ENCODE measurements at places on chromosomes 7 and 10.
A peak's percentile ranks its signal among the peaks of the same experiment; 100 is the strongest.

DNA sequence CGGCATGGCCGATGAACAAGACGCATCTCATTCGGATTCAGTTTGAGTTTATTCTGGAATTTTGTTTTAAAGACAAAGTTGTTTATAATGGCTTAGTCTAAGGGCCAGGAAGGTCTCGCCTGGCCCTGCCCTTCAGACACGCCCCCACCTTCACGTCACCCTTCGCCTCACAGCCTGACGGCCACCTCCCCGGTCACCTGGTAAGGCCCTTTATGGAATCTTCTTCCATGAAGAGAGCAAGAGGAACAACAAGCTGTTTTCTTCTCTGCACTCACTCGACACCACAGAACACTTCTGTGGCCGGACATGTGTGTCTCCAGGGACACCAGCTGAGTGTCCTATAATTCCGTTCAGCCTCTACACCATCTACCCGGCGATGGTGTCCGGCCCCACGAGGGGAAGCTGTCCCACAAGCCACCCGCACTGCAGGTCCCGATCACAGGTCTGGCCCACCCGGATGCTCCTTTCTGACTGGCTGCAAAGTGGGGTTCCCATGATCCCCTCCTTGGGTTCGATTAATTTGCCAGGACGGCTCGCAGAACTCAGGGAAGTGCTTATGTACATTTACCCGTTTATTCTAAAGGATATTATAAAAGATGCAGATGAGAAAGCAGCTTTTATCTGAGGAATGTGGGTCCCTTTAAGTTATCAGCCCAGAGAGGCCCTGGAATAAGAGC lies 17.4 kb upstream of the KNDC1 start:
- no peak for DNase-seq

GRCh38 chr7:24741679-24742505 lies 15.4 kb downstream of the GSDME start:
- peak; percentile 97 for DNase-seq

DNA sequence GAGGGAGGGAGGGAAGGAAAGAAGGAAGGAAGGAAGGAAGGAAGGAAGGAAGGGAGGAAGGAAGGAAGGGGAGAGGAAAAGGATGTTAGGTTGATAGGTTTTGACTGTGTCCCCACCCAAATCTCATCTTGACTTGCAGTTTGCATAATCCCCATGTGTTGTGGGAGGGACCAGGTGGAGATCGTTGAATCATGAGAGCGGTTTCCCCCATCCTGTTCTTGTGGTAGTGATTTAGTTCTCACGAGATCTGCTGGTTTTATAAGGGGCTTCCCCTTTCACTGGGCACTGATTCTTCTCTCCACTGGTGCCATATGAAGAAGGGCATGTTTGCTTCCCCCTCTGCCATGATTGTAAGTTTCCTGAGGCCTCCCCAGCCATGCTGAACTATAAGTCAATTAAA lies 15.1 kb upstream of the NUDCD3 start:
- no peak for DNase-seq

DNA sequence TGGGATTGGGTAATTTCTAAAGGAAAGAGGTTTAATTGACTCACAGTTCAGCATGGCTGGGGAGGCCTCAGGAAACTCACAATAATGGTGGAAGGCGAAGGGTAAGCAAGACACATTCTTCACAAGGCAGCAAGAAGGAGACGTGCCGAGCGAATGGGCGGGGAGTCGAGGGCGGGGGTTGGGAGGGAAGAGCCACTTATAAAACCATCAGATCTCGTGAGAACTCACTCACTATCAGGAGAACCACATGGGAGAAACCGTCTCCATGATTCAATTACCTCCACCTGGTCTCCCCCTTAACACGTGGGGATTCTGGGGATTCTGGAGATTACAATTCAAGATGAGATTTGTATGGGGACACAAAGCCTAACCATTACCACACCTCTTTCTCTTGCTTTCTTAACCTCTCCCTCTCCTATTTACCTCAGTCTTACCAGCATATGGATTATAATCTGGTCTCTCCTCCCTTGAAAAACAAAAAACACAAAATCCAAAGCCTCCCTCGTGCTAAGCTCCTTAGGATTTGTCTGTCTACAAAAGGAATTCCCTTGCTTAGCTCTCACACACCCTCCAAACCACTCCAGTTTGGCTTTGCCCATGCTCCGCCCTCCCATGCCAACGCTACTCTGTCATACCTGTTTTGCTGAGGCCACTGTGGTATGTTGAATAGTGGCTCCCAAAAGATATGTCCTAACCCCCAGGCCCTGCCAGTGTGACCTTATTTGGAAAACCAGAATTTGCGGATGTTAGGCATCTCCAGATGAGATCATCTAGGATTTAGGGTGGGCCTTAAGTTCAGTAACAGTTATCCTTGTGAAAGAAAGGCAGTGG lies 19.6 kb upstream of the EFCAB10 start:
- DNase-seq: no peak

GRCh38 chr7:81245353-81245752 lies 326.5 kb upstream of the SEMA3C start:
- DNase-seq: no peak

DNA sequence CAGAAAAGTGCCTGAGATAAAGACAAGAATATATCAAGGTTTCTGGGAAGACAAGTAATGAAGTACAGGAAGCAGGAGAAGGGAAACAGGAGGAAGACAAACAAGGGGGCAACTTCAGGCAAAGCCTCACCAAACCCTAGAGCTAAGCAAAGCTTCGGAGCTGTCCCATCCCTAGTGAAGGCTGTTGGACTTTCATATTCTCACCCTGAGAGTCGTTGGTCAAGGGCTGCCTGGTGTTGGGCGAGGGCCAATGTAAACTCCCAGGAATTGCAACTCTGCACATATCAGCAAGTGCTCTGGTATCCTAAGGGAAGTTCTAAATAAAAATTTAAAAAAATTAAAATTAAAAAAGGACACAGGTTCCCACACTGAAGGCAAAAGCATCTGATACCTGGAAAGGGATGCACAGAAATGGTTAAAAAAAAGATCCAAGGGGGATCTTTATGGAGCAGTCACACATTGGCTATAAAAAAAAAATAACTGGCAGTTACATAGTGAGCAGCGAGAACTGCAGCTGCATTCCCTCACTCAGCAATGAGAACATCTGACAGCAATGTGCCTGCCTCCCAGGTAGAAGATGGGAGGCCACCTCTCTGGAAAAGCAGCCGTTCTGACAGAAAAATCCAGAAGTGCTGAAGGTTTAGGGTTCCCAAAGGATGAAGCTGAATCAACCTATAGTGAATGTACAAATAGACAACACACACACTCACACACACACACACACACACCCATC lies 304.7 kb downstream of the WDR11 start:
- no peak for DNase-seq

GRCh38 chr7:2759736-2760097 lies 71.7 kb downstream of the AMZ1 start:
- no peak for DNase-seq
